Left lung (tissue), 14 donors: ENCODE measurements at places on chromosomes 6 and 20. TPM values are rescaled to one million over a fixed set of nuclear protein-coding genes. Genes with fewer than 3 reads are reported as not detected.

DNA sequence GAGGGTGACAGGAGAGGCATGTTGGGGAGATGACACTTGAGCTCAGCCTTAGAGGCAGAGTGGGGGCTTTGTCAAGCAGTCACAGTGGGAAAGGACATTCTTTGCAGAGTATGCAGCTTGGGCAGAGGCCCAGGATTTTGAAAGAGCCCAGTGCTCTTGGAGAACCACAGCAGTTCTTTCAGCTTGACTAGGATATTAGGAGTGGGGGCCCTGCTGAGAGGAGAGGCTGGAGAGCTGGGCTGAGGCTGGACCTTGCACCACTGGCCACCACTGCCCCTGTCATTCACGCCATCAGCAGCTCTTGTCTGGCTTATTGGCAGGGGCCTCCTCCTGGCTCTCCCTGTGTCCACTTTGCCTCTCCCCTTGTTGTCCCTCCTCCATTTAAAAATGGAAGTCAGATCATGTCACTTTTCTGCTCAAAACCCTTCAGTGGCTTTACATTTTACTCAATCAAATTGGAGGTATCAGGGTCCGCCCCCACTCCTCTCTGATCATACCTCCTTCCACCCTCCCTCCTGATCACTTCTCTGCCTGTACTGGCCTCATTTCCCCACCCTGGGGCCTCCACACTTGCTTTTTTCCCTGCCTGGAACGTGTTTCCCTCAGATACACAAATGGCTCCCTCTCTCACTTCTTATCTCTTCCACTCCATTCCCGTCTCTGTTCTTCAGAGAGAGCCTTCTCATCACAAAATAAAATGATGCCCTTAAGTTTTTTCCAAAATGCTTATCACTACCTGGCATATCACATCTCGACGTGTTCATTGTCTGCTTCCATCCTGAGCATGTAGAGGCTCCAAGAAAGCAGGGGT, 10.5 kb downstream of the MANBAL start:
- DNase-seq = no peak

GRCh38 chr6:98292810-98293209, 541.6 kb upstream of the POU3F2 start:
- DNase-seq = no peak

GRCh38 chr20:22687676-22688349, 103.4 kb upstream of the FOXA2 start:
- DNase-seq = no peak

GRCh38 chr6:15447546-15448267, 201.8 kb downstream of the JARID2 start:
- DNase-seq = no peak

GRCh38 chr6:120274547-120274946, 925.0 kb upstream of the MAN1A1 start:
- no peak for DNase-seq

GRCh38 chr6:42429042-42429585, 22.6 kb downstream of the TRERF1 start:
- no peak for DNase-seq

GRCh38 chr6:79782792-79783580, 151.9 kb downstream of the SH3BGRL2 start:
- DNase-seq = no peak

- no peak for DNase-seq
Observed at GRCh38 chr6:13398069-13398381, 69.7 kb upstream of the TBC1D7 start.

DNA sequence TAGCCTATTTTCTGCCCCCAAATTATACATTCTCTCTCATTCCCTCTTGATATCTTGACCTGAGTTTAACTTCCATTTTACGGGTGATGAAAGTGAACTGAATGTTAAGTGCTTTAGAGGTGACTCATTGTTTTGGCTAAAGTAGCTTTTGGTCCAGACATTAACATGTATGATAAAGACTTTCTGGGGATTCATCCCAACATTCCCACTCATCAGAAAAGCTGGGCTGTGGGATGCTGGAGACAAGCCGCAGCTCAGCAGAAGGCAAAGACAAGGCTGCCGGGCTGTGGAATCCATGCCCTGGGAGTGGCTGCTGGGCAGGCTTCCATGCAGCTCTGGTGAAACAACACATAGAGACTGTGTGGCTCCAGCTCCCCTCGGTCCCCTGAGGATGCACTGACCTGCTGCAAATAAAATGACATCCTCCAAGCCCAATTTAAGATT, 89.9 kb upstream of the SYNDIG1 start:
- DNase-seq = no peak

GRCh38 chr6:165842281-165842936, 179.4 kb upstream of the PDE10A start:
- no peak for DNase-seq

DNA sequence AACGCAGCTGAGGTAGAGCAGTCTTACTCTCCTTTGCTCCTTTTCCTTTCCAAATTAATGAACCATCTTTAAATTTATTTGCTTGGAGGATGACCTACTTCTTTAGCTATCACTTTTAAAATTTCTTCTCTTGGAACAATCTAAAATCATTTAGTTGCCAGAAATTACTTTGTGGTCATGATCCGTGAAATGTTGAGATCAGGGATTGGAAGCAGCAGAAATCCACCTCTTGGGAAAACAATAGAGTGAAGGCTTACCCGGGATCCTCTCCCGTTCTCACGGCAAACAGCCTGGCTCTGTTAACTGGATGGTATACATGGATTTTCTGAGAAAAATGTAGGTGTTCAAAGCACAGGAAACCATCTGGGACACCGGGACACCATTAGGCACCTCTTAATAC, 7.7 kb downstream of the AKAP12 start:
- no peak for DNase-seq

DNA sequence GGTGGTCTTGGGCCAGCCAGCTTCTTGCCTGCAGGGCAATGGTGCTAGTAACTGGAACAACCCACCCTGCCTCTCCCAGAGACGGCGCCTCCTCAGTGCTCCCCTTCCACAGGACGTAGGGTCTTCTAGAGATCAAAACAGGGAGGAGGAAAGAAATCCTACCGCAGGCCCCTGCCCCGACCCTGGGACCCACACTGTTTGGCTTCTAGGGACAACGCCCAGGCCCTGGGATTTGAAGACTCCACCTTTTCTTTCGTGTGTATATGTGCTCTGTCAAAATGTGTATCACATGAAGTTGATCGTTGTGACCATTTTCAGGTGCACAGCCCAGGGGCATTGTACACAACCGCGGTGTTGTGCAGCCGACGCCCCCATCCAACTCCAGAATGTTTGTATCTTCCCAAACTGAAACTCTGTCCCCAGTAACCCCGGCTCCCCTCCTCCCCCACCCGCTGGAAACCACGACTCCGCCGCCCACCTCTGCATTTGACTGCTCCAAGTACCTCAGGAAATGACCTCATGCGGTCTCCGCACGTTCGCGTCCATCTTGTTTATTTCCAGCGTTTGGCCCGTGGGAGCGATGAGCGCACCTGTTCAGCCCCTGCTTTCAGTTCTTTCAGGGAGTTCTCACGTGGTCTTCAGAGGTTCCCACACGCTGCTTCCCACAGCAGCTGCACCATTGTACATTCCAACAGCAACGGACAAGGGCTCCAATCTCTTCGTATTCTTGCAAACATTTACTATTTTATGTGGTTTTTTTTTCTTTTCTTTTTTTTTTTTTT, 3.4 kb upstream of the BHLHE23 start:
- no peak for DNase-seq

DNA sequence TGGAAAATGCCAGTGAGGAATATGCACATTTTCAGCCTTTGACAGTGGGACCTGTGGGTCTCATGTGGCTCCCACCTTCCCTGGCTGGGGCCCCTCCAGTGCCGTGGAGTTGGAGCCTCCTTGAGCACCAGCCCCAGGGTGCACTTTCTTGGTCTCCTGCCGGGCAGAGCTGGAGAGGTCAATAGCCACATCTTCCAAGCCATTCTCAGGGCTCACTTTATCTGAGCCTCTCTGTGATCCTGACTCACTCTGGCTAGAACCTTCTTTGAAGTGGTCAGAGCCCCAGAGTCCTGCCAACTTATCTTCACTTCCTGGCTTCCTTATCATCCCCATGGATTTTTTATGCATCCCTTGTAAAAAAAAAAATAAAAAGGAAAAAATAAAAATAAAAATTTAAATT, 5.7 kb downstream of the VSX1 start:
- DNase-seq = no peak

DNA sequence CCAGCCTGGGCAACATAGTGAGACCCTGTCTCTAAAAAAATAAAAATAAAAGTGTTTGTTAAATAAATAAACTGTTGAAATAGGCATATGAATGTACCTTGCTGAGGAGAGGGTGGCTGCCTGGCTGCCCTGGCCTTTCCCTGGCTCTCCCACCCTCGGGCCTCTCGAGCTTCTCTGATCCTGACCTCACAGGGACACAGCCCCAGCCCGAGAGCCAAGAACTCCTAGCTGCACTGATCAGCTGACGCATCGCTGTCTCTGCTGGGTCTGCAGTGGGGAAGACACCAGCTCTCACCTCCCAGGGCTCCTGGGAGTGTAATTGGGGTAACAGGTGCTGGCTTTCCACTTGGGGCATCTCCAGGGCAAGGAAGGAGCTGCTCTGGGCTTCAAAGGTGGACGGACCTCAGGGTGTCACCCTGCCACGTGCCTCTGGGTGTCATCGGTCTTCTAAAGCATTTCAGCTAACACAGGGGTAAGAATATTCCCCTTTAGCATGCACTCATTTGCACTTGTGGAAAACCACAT, 6.9 kb downstream of the TCF15 start:
- DNase-seq = no peak

- peak; percentile 40 for DNase-seq
Observed at GRCh38 chr6:25601800-25602673, 50.0 kb upstream of the SCGN start.

- no peak for DNase-seq
Observed at GRCh38 chr6:129586815-129587214, 123.2 kb downstream of the ARHGAP18 start.

DNA sequence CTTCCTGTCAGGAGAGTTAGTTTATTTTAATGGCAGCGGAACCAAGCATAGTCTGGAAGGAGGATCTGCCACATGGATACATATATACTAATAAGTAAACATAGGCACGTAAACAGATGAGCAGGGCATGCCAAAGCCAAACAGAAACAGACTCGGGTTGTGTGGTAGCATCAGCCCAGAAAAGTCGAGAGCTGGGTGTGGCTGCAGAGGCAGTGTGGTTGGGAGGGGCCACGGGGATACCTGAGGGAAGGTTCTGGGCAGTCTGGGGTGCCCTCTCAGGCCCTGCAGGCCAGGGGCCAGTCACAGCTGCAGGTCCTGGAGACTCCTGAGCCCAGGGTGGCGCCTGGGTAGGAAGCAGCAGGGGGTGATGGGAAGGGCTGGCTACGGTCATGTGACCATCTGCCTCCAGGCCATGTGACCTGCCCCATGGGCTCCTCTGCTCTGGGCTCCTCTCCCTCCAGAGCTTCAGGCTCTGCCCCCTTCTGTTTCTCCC, 42.8 kb upstream of the MRPS10 start:
- DNase-seq = no peak

- no peak for DNase-seq
Observed at GRCh38 chr20:58179083-58179431, 49.4 kb downstream of the ANKRD60 start.

DNA sequence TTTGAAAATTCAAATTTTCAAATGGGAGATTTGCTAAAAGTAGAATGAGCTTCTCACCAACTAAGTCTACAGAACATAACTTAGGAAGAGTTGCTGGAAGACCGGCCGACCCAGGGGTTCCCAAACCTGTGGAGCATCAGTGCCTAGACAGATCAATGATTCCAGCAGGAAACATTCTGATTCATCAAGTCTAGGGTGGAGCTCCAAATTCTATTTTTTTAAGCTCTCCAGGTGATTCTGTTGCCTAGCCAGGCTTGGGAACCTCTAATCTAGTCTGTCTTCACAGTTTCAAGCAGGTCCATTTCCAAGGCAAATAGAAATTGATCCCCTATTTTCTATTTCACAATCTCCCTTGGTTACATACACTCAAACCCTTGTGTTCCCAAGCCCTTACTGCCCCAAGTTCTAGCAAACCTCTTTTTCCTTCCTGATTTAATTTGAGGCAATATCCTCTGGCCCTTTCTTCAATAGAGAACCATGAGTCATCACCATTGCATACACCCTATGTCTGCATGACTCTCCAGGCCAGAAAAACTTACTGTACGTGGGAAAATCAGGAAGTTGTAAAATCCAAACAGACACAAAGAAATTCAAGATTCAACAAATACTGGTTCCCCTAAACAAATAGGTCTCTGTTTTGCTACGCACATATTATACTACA, 8.9 kb downstream of the ATXN1 start:
- DNase-seq = peak; percentile 42

- no peak for DNase-seq
Observed at GRCh38 chr6:157092736-157093135, 230.6 kb downstream of the TMEM242 start.

DNA sequence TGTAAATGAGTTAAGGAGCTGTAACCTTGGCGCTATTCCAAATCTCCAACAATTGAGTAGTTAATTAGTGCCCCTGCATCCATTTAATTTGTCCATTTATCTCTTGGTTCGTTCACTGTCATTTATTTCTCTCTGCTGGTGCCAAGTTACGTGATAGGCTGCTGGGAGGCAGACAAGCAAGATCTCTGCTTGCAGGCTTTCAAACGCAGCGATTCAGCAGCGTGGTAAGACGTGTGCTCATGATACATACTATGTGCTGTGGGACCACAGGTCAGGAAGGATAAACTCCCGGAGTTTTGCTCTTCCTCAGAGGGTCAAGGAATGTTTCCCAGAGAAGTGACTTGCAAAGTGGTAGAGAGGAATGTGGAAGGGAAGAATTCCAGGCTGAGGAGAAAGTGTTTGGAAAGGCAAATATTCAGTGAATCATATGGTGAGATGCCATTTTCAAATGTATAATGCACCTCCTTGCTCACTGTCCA, 46.4 kb downstream of the UTRN start:
- no peak for DNase-seq

DNA sequence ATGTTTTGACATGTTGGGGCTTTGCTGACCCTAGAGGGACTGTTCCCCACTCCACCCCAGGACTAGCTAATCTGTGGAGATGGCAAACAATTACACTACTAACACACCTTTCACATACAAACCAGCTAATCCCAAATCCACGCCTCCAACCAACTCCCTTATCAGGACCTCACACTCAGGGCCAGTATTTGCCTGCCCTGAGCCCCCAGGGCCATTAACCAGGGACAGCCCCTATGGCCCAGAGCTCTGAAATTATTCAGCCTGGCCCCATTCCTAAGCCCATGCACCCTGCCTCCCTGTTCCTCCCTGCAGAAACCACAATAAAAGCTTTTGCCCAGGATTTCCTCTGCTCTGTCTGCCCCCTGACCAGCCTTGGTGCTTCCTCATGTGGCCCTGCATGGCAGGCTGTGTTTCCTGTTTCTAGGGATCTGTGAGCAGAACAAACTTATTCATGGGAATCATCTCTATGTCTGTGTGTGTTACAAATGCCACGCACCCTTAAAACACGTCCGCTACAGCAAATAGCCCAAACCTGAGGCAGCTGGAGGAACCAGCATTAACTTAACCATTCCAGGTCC, 121.2 kb downstream of the PXDC1 start:
- DNase-seq = no peak

- no peak for DNase-seq
Observed at GRCh38 chr6:16403831-16404230, 165.4 kb downstream of the GMPR start.

GRCh38 chr6:56386717-56387116, 139.3 kb upstream of the COL21A1 start:
- DNase-seq = no peak

GRCh38 chr6:73665686-73666319, 12.0 kb upstream of the SLC17A5 start:
- no peak for DNase-seq

The SMOC2 gene
- 8.9 TPM for total RNA-seq

The CD93 gene
- 108 TPM for total RNA-seq

The DPM1 gene
- total RNA-seq = 31.9 TPM

The C6orf58 gene
- total RNA-seq = not detected

The HTR1E gene
- not detected for total RNA-seq

The KHDC1L gene
- not detected for total RNA-seq

The TOX2 gene
- 14.5 TPM for total RNA-seq

The MTG2 gene
- 29.6 TPM for total RNA-seq
